ENCODE measurements at places on chromosomes 4 and X. TPM values are rescaled to one million over a fixed set of nuclear protein-coding genes. Genes with fewer than 3 reads are reported as not detected.

Gene TBC1D9
- total RNA-seq, result 52.6 TPM

Gene SLC39A8
- 184 TPM for total RNA-seq

Gene RHOH
- 12.9 TPM for total RNA-seq

Gene PLP1
- total RNA-seq, result 0.52 TPM

Gene PRRG1
- total RNA-seq, result 4.7 TPM

Gene C4orf46
- total RNA-seq, result 31.3 TPM

Gene ATG4A
- 14.9 TPM for total RNA-seq

Gene SCARB2
- total RNA-seq, result 360 TPM

Gene CT47B1
- total RNA-seq, result not detected

Gene P2RY10
- total RNA-seq, result 6.3 TPM

- H3K27me3 ChIP-seq, result peaks cover 3% of the 10 kb centered on the region
- H3K27ac ChIP-seq, result no peak overlapping the region
- H3K4me1 ChIP-seq, result no peaks in the 10 kb centered on the region
- H3K36me3 ChIP-seq, result no peaks in the 10 kb centered on the region
These were observed 5.4 kb upstream of the FGG start for GRCh38 chr4:154617820-154618317.

GRCh38 chr4:4364486-4365208, 22.3 kb upstream of the NSG1 start:
- H3K4me3 ChIP-seq, result no peak overlapping the region
- H3K4me1 ChIP-seq, result no peaks in the 10 kb centered on the region
- H3K36me3 ChIP-seq, result no peaks in the 10 kb centered on the region
- no peak overlapping the region for H3K27ac ChIP-seq
- DNase-seq, result peak; percentile 23
- H3K27me3 ChIP-seq, result no peaks in the 10 kb centered on the region

- no peak for DNase-seq
- peaks cover 2% of the 10 kb centered on the region for H3K4me1 ChIP-seq
- no peak overlapping the region for H3K4me3 ChIP-seq
- H3K36me3 ChIP-seq, result no peaks in the 10 kb centered on the region
These were observed 217.6 kb downstream of the PTTG2 start for GRCh38 chr4:38177641-38178391.

GRCh38 chr4:174111422-174111821, 172.0 kb downstream of the FBXO8 start:
- H3K4me1 ChIP-seq, result no peaks in the 10 kb centered on the region
- DNase-seq, result peak; percentile 59
- H3K4me3 ChIP-seq, result no peak overlapping the region
- H3K27ac ChIP-seq, result no peak overlapping the region
- no peaks in the 10 kb centered on the region for H3K27me3 ChIP-seq

- no peaks in the 10 kb centered on the region for H3K4me1 ChIP-seq
- no peaks in the 10 kb centered on the region for H3K27me3 ChIP-seq
- peak; percentile 76 for DNase-seq
- H3K36me3 ChIP-seq, result no peaks in the 10 kb centered on the region
- H3K4me3 ChIP-seq, result no peak overlapping the region
These were observed 8.8 kb upstream of the MGST2 start for GRCh38 chr4:139656614-139657486.

DNA sequence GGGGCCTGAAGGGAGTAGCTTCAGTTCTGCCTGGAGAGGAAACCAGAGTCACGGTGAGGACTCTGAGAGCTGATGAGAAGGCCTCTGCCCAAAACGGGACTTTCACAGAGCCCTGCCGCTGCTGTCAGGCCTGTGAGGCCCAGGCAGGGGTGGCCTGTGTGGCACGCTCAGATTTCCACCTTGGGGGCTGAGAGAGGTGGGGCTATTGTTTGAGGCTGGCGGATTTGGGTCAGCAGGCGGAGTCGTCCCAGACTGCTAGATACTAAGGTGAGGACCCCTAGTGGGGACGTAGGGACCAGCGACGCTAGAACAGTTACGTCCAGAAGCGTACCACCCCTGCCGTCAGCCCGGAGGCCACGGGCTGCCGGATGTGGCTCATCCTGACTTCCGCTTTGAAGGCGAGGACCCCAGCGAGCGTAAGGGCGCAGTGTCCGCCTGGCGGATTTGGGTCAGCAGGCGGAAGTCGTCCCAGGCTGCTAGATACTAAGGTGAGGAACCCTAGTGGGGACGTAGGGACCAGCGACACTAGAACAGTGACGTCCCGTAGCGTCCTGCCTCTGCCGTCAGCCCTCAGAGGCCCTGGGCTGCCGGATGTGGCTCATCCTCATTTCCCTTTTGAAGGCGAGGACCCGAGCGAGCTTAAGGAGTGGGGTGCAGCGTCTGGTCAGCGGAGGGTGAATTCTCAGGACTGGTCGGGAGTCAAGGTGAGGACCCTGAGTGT, at the start of gene MAGEB1:
Gene MAGEB1 (plus strand): TSS at position 378 of the 721 bp plus-strand sequence. CDS start 3,348 bp downstream, outside the sequence.
- no peaks in the 10 kb centered on the region for H3K36me3 ChIP-seq
- no peak for DNase-seq
- no peak within 1 kb of the TSS for H3K27ac ChIP-seq
- H3K4me1 ChIP-seq, result no peaks in the 10 kb centered on the region
- no peak within 1 kb of the TSS for H3K4me3 ChIP-seq

DNA sequence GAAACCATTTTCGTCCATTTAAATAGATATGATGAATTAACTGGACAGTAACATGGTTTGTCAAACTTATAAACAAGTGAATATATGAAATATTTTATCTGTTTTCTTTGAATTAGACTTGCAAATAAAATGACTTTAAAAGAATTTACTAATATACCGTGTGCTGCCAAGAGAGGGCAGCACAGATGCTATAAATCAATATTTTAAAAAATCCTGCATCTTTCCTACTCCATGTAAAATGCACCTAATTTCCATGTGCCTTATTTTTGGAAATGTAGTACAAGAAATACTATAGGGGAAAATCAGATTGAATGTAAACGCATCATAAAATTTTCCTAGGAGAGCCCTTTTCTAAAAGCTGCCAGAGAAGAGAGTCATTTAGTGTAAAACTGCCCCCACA, 62.2 kb downstream of the PRKX start:
- peak; percentile 53 for DNase-seq
- H3K4me3 ChIP-seq, result no peak overlapping the region

DNA sequence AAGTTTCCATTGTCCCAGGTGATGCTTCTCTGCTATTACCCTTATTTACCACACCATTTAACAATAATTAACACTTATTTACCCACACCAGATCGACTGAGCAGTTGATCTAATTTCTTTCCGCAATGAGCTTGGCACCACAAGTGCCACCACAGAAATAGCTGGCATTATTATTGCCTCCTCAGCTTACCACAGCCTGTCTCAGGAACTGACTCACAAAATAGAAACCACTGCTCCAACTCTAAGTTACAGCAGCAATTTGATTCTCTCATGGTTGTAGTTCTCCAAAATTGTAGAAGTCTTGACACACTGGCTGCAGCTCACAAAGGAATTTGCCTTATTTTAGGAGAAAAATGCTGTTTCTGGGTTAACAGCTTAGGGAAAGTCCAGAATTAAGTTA, 22.5 kb downstream of the ZNF721 start:
- no peak overlapping the region for H3K27ac ChIP-seq
- H3K4me3 ChIP-seq, result no peak overlapping the region
- H3K36me3 ChIP-seq, result peaks cover 17% of the 10 kb centered on the region
- no peaks in the 10 kb centered on the region for H3K27me3 ChIP-seq

GRCh38 chr4:122930862-122931261, 8.5 kb upstream of the NUDT6 start:
- no peak for DNase-seq
- no peak overlapping the region for H3K4me3 ChIP-seq
- no peak overlapping the region for H3K27ac ChIP-seq
- H3K36me3 ChIP-seq, result peaks cover 24% of the 10 kb centered on the region
- H3K4me1 ChIP-seq, result peaks cover 3% of the 10 kb centered on the region

DNA sequence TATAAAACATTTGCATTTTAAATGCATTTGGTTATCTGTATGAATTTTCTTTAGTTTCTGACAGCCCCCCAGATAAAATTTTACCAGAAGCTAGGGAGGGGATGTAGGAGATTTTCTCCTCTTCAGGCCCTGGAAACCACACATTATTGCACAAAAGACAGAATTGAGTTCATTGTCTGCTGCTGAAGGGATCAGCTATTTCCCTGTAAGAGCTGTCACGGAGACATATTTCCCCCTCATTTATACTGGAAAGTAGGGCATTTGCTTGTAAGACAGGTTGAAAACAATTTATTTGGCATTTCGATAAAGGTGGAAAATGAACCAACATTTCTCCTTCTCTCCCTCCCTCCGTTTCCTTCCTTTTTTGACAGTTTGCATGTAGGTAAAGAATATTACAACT, 241.3 kb upstream of the LCORL start:
- H3K36me3 ChIP-seq, result no peaks in the 10 kb centered on the region
- no peaks in the 10 kb centered on the region for H3K27me3 ChIP-seq
- H3K27ac ChIP-seq, result no peak overlapping the region
- H3K4me1 ChIP-seq, result no peaks in the 10 kb centered on the region
- DNase-seq, result no peak
- H3K4me3 ChIP-seq, result no peak overlapping the region

GRCh38 chrX:134718105-134718965, 60.1 kb upstream of the PLAC1 start:
- no peak overlapping the region for H3K27ac ChIP-seq
- H3K4me1 ChIP-seq, result no peaks in the 10 kb centered on the region
- H3K36me3 ChIP-seq, result no peaks in the 10 kb centered on the region
- peak; percentile 31 for DNase-seq
- H3K27me3 ChIP-seq, result no peaks in the 10 kb centered on the region

DNA sequence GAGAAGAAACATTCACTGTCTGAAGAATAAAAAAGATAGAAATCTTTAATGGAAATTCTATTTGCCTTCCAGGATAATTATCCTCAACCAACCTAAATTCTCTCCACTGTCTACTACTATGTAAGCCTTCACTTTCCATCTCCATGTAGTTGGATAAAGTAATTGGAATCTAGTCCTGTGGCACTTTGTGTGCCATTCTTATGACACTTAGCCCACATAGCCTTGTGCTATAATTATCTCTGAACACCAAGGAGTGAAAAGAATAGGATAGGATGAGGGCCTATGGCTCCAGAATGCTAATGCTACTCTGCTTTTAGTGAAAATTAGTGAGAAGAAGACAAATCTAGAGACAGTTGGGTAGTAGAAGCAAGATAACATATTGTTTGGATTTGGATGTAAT, 20.2 kb downstream of the PRSS48 start:
- no peaks in the 10 kb centered on the region for H3K4me1 ChIP-seq
- H3K27ac ChIP-seq, result no peak overlapping the region
- no peak for DNase-seq
- H3K4me3 ChIP-seq, result no peak overlapping the region

DNA sequence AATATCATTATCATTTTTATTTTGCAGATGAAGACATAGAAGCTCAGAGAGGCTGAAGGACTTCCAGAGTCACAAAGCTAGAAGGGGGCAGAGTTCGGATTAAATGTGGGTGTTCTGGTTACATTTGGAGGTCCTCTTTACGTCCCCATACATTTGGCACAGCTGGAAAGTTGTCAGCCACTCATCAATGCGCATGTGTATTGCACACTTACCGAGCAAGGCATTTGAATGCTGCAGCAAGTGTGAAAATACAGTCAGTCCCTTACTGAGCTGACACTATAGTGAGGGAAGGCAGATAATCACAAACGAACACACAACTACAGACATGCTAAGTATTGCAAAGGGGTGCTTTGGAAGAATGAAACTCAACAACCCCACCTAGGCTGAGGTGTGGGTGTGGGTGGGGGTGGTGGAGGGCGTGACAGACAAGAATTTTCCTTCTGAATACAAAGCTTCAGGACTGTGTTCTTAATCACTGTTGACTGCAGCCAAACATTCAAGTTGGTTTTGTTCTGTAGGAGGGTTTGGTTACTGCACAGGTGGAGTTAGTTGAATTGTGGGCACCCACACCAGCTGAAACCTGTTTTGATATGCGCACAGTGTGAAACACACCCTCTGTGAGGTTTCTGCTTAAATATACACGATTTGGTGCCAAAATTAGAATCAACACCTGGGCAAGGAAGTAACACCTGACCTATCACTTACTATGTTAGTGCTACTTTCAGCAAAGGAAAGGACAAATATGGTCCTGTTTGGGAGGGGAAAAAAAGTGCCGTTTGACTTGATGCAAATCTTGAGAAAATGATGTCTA, 72.4 kb downstream of the COQ2 start:
- no peak overlapping the region for H3K4me3 ChIP-seq
- no peak overlapping the region for H3K27ac ChIP-seq
- H3K36me3 ChIP-seq, result no peaks in the 10 kb centered on the region
- no peaks in the 10 kb centered on the region for H3K4me1 ChIP-seq

- DNase-seq, result no peak
- no peaks in the 10 kb centered on the region for H3K36me3 ChIP-seq
- H3K4me1 ChIP-seq, result no peaks in the 10 kb centered on the region
- H3K27me3 ChIP-seq, result peaks cover 21% of the 10 kb centered on the region
These were observed 17.0 kb downstream of the CA5B start for GRCh38 chrX:15755091-15755490.
